ENCODE measurements at places on chromosomes 7 and 10.

DNA sequence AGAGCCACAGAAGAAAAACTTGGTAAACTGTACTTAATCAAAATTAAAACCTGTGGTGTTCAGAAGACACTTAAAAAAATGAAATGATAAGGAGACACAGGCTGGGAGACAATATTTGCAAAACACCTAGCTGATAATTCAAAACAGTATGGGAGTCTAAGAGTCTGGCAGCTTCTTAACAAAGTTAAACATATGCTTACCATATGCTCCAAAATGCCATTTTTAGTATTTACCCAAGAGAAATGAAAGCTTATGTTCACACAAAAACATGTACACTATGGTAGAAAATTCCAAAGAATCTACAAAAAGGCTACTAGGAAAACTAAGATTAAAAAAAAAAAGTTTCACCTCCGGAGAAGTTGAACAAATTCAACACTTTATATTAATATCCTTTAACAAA lies 48.6 kb downstream of the ITGB1 start:
- no peak for DNase-seq

- no peak for DNase-seq
Observed at GRCh38 chr10:49260644-49261296, 38.2 kb upstream of the C10orf71 start.

- peak; percentile 50 for DNase-seq
Observed at GRCh38 chr7:101507791-101508252, 121.3 kb downstream of the MYL10 start.

GRCh38 chr10:102342958-102343357 lies 52.5 kb upstream of the NFKB2 start:
- no peak for DNase-seq

- DNase-seq: no peak
Observed at GRCh38 chr7:98286093-98286539, 4.6 kb downstream of the BRI3 start.

- no peak for DNase-seq
Observed at GRCh38 chr7:148615085-148615730, 24.6 kb downstream of the C7orf33 start.

- DNase-seq: no peak
Observed at GRCh38 chr7:123460616-123461015, 73.8 kb downstream of the IQUB start.

DNA sequence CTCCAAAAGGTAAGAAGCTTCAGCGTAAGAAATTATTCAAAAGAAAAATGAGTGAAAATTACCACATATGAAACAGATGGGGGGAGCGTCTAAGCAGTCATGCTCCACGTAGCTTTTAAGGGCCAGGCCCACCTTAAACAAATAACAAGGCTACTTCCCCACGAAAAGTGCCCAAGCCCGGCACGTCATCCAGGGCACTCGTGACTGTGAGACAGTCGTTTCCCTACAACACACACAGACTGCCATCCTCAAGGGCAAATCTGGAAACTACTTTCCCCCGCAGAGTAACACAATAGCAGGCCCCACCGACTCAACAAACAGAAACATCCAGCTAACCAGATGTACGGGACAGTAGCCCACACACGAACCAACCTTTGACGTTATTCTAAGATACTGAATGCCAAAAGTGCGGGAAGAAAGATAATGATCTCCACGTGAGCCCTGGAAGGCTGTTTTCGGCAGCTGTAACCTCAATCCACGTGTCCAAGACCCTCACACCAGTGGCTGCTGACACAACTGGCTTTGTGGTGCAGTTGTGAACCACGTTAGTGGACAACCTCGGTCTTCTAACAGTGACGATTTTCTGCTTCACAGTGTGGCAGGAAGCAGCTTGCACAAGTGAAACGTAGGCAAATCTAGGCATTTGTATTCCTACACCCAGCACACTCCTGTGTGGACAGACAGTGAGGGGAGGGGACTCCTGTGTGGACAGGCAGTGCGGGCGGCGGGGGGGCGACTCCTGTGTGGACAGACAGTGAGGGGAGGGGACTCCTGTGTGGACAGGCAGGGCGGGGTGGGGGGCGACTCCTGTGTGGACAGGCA lies 251.7 kb downstream of the ZMYND11 start:
- no peak for DNase-seq

- DNase-seq: no peak
Observed at GRCh38 chr10:26440088-26440470, 1.9 kb downstream of the APBB1IP start.

- DNase-seq: peak; percentile 27
Observed at GRCh38 chr10:69994262-69994661, 58.4 kb upstream of the MACROH2A2 start.

Measured in hindlimb muscle (tissue), 1 donor.